ENCODE measurements at places on chromosomes 4 and X.

GRCh38 chr4:23728393-23728792 lies 161.5 kb downstream of the PPARGC1A start:
- H3K4me1 ChIP-seq, result peaks cover 4% of the 10 kb centered on the region
- H3K36me3 ChIP-seq, result no peaks in the 10 kb centered on the region
- DNase-seq, result no peak

DNA sequence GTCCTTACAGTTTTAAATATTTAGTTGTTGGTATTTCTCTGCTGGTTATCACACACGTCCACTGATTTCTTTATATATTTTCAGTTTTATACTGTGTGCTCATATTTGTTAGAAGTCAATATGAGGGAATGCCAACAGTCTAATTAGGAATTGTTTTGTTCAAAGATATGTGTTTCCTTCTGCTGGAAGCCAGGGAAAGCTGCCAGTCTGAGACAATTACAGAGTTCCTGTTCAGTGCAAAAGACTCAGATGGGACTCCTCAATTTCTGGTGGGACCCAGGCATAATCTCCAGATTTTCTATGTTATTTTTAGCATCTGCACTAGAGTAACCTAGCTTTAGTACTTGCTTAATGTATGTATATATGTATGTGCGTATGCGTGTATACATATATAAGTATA lies 486.0 kb downstream of the GRID2 start:
- H3K36me3 ChIP-seq, result no peaks in the 10 kb centered on the region
- no peak overlapping the region for H3K4me3 ChIP-seq
- no peak for DNase-seq
- no peaks in the 10 kb centered on the region for H3K4me1 ChIP-seq

GRCh38 chr4:8441499-8442091 lies 1.0 kb downstream of the TRMT44 start:
- H3K4me1 ChIP-seq, result peaks cover 61% of the 10 kb centered on the region
- peaks cover 20% of the 10 kb centered on the region for H3K36me3 ChIP-seq
- no peaks in the 10 kb centered on the region for H3K27me3 ChIP-seq
- H3K4me3 ChIP-seq, result peak overlapping the region; percentile 100

GRCh38 chr4:32735856-32736590 lies 2015.9 kb downstream of the PCDH7 start:
- no peak overlapping the region for H3K4me3 ChIP-seq
- H3K27ac ChIP-seq, result no peak overlapping the region
- H3K36me3 ChIP-seq, result no peaks in the 10 kb centered on the region

DNA sequence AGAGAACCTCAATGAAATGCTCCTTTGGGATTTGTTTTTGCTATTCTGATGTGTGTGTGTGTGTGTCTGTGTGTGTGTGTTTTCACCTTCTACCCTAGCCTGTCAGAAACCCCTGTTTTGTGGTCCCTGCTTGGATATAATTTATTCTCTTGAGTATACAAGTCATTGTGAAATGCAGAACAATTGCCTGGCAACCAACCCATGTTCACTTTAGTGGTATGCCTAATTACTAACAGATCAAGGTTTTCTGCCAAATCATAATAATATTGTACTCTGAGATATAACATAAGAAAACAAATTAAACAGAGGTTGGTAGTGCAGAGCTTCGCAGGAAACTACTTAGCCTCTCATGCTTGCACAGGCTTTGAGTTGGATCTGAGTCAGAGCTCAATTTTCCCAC lies 7.0 kb upstream of the TET2 start:
- H3K36me3 ChIP-seq, result no peaks in the 10 kb centered on the region
- no peaks in the 10 kb centered on the region for H3K27me3 ChIP-seq
- H3K4me1 ChIP-seq, result no peaks in the 10 kb centered on the region
- H3K27ac ChIP-seq, result no peak overlapping the region
- no peak for DNase-seq

DNA sequence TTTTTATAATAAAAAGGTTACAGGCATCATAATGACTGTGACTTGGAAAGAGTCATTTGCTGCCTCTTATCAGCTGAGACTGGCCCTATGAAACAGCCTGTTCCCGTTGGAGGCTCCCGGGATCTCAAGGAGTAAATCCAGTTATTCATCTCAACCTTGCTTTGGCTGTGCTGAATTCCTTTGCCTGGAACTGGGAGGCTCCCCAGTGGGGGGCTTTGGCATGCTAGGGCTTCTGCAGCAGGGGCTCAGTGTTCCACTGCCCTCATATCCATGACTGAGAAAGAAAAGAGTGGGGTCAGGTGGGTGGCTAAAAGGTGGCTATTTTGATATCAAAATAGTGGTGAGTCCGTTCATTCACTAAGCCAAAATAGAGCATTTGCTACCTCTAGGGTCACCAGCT lies 71.2 kb downstream of the TRPC5 start:
- no peaks in the 10 kb centered on the region for H3K36me3 ChIP-seq
- no peak overlapping the region for H3K27ac ChIP-seq

- no peaks in the 10 kb centered on the region for H3K36me3 ChIP-seq
- H3K27ac ChIP-seq, result no peak overlapping the region
- no peaks in the 10 kb centered on the region for H3K4me1 ChIP-seq
- DNase-seq, result no peak
- H3K27me3 ChIP-seq, result no peaks in the 10 kb centered on the region
- no peak overlapping the region for H3K4me3 ChIP-seq
Observed at GRCh38 chrX:22105231-22105630, 73.1 kb downstream of the PHEX start.

DNA sequence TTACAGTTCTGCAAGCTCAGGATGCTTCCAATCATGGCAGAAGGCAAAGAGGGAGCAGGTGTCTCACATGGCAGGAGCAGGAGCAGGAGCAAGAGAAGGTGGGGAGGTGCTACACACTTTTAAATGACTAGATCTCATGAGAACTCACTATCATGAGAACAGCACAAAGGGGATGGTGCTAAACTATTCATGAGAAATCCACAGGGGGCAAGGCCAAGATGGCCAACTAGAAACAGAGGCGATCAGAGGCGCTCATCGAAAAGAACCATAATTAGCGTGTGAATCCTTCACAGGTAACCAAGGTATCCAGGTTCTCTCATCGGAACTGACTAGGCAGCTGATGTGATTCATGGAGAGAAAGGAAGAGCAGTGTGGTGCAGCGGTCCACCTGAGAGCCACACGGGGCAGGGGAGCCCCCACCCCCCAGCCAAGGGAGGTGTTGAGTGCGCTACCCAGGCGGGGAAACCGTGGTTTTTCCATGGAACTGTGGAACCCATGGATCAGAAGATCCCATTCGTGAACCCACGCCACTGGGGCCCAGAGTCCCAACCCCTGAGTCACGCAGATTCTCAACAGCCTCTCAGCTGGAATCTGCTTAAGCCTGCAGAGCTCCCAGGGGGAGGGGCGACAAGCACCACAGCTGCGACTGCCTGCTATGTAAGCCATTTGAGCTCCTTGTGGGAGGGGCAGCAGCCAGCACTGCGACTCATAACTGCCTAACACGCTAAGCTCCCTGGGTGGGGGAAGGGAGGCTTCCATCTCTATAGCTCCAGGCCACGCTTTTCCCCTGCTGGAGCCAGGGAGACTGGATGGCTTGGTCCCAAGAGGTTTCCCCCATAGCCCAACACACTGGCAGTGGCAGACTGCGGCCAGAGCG lies 46.7 kb downstream of the FGF16 start:
- H3K4me3 ChIP-seq, result no peak overlapping the region
- no peak overlapping the region for H3K27ac ChIP-seq
- no peak for DNase-seq
- H3K4me1 ChIP-seq, result no peaks in the 10 kb centered on the region

GRCh38 chr4:27176881-27177280 lies 316.2 kb downstream of the STIM2 start:
- no peaks in the 10 kb centered on the region for H3K36me3 ChIP-seq
- no peaks in the 10 kb centered on the region for H3K27me3 ChIP-seq
- no peak for DNase-seq
- no peak overlapping the region for H3K4me3 ChIP-seq
- H3K27ac ChIP-seq, result no peak overlapping the region

DNA sequence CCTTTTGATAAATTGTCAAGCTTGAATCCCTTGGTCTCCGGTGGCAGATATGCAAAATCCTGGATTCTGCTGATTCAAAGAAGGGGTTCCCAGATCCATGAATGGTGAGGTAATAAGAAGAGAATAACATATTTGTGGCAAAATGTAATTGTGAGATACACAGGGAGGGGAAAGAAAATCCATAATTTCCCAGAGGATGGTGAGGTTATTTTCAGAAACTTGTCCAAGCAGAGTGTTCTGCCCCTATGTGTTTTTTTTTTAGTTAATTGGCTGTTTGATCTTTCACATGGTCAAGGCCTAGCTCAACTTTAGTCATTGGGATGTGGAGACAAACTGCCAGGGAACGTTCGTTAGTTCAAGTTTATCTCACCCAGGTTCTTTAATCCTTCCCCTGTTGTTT lies 408.8 kb downstream of the MAPK10 start:
- H3K36me3 ChIP-seq, result no peaks in the 10 kb centered on the region
- no peaks in the 10 kb centered on the region for H3K27me3 ChIP-seq
- H3K4me3 ChIP-seq, result no peak overlapping the region
- H3K4me1 ChIP-seq, result peaks cover 6% of the 10 kb centered on the region

GRCh38 chr4:154029171-154029570 lies 240.3 kb upstream of the SFRP2 start:
- H3K4me1 ChIP-seq, result no peaks in the 10 kb centered on the region
- no peak overlapping the region for H3K4me3 ChIP-seq
- no peak for DNase-seq

- no peak overlapping the region for H3K27ac ChIP-seq
- no peaks in the 10 kb centered on the region for H3K36me3 ChIP-seq
- peaks cover 5% of the 10 kb centered on the region for H3K4me1 ChIP-seq
- no peak overlapping the region for H3K4me3 ChIP-seq
- no peaks in the 10 kb centered on the region for H3K27me3 ChIP-seq
- no peak for DNase-seq
Observed at GRCh38 chr4:100588076-100588475, 70.3 kb upstream of the EMCN start.

DNA sequence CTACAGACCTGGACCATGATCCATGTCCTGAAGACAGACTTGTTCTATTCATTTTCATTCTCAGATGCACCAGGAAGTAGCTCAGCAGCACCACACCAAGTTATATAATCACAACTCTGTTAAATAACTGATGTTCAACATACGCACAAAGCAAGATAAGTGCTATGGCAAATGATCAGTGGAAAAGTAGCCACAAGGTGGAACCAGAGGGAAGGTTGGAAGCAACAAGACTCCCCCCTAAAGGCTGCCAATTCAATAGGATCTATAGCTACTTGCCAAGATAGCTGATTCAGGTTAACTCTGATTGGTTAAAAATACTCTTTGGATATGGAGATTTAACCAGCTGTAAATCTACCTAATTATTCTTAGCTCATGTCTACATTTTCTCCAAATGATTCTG lies 23.7 kb upstream of the FAM47B start:
- no peaks in the 10 kb centered on the region for H3K27me3 ChIP-seq
- H3K4me3 ChIP-seq, result no peak overlapping the region
- H3K4me1 ChIP-seq, result no peaks in the 10 kb centered on the region
- no peaks in the 10 kb centered on the region for H3K36me3 ChIP-seq
- H3K27ac ChIP-seq, result no peak overlapping the region

- no peaks in the 10 kb centered on the region for H3K36me3 ChIP-seq
- H3K27ac ChIP-seq, result no peak overlapping the region
- no peak for DNase-seq
- H3K4me1 ChIP-seq, result no peaks in the 10 kb centered on the region
- H3K27me3 ChIP-seq, result no peaks in the 10 kb centered on the region
- H3K4me3 ChIP-seq, result no peak overlapping the region
Observed at GRCh38 chr4:22877486-22878052, 184.8 kb downstream of the GBA3 start.

DNA sequence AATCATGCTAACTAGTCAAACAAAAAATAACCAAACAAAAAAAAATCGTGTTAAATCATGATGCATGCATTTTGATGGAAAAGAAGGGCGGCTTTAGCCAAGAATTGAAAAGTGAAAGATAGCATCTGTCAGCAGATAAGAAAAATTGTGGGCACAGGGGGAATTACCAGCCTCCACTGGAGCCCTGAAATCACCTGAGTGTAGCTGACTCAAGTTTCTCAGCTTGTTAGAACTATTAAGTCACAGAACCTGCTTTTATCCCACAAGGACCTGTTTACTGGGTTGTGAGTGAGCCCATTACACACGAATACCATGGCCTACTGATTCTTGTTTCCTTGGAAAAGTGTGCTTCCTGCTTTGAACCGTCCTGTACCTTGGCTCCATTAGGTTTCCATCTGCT lies 85.2 kb downstream of the COX18 start:
- H3K27me3 ChIP-seq, result no peaks in the 10 kb centered on the region
- H3K4me1 ChIP-seq, result no peaks in the 10 kb centered on the region
- no peaks in the 10 kb centered on the region for H3K36me3 ChIP-seq

DNA sequence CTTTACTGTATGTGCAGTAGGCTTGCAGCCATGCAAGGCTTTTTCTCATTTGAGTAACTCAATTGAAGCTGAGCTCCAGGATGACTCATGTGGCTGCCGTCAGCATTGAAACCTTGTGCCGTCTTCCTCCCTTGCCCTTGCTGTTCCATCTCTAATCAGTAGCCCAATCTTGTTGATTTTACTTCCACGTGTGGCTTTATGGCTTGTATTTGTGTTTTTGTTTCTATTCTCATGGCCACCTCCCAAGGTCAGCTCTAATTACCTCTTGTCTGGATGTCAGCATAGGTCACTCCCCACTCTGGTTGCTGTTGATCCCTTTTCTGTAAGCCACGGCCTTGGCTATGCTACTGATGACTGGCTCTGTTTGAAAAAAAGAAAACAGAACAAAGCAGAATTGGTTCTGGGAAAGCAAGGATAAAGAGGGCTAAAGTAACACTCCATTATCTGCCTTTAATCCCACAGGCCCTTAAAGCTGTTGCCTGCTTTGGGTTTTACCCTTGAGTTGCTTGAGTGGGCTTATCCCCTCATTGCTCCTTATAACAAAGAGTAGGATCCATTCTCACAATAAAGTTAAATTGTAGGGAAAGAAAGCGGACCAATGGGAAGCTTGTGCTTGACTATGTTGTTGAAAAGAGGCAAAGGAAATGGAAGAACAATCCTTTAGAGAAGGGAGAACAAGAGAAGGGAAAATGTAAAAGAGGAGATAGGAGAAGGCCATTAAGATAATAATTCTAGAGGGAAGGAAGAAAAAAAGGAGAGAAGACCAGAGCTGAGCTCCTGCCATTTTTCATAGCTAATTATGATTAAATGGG lies 173.9 kb upstream of the PGRMC2 start:
- no peaks in the 10 kb centered on the region for H3K27me3 ChIP-seq
- H3K36me3 ChIP-seq, result no peaks in the 10 kb centered on the region
- no peaks in the 10 kb centered on the region for H3K4me1 ChIP-seq
- DNase-seq, result no peak
- H3K27ac ChIP-seq, result no peak overlapping the region

DNA sequence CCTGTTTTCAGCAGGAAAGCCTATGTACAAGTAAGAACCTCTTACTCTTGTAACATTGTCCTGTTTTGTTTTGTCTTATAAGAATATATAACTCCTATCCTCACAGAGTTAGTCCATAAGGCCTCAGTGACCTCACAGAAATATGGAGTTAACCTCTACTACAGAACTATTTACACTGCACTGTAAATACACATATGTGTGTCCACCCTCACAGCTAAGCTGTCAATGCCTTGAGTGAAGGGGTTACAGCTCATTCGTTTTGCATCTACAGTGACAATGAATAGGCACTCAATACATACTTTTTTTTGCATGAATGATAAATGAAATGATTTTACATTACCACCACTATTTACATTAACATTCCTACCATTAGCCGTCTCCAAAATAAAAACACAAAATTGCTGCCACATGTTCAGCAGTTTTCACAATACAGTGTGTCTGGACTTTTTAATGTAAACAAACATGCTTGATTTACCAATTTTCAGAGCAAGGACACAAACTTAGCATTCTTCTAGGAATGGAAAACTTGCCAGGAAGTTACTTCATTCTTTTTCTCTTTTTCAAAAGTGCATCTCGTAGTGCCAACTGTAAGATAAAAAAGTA lies 9.5 kb upstream of the NAAA start:
- no peak overlapping the region for H3K4me3 ChIP-seq
- no peak overlapping the region for H3K27ac ChIP-seq
- no peak for DNase-seq
